Mammary epithelial cell (primary cell): ENCODE measurements at places on chromosomes 6 and 20. TPM values are rescaled to one million over a fixed set of nuclear protein-coding genes. Genes with fewer than 3 reads are reported as not detected.

The PTPRK gene
- 95.5 and 103 TPM in 2 replicates for total RNA-seq

The GJA10 gene
- not detected in 2 replicates for total RNA-seq

The PMEPA1 gene
- total RNA-seq, result 95.0 and 100 TPM in 2 replicates

The NUP153 gene
- 23.6 and 34.8 TPM in 2 replicates for total RNA-seq

- no peak for DNase-seq
Measured at GRCh38 chr6:30681766-30682142, 4.7 kb downstream of the PPP1R18 start.

- DNase-seq, result no peak
Measured at GRCh38 chr6:162525181-162525580, 202.4 kb downstream of the PRKN start.

- DNase-seq, result no peak
Measured at GRCh38 chr6:135161411-135162395, 19.4 kb upstream of the MYB start.

GRCh38 chr6:9710574-9710973 is 704.3 kb downstream of the TFAP2A start:
- no peak for DNase-seq

DNA sequence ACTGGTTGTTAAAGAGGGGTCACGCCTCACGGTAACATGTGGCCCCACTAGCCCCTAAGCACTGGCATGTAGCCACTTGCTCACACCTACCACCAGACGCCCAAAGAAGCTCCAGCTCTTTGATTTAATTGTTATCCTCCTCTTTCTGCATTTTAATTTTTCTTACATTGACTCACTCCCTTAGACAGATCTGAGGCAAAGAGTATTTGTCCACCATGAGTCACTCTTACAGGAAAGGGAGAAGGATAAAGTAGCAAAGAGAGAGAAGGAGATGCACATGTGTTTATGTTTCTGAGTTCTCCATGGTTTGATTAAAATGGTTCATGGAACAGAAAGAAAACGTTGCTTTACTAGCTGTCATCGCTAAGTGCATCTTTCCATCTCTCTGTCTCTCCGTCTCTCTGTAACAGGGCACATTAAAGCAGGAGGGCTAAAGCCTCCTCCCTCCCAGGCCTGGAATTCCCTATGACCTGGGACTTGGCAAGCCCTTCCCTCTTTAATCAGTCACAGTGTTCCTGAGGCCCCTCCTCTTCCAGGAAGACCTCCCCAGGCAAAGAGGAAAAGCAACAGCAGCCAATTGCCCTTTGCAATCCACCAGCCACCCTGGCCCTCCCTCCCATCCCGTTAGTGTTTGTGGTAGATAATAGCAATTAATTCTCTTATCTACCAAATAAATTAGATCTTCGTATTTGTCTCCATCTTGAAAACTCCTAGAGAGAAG is 112.8 kb upstream of the TSHZ2 start:
- peak; percentile 63 for DNase-seq

GRCh38 chr20:32285621-32286371 is 8.3 kb downstream of the KIF3B start:
- peak; percentile 32 for DNase-seq

DNA sequence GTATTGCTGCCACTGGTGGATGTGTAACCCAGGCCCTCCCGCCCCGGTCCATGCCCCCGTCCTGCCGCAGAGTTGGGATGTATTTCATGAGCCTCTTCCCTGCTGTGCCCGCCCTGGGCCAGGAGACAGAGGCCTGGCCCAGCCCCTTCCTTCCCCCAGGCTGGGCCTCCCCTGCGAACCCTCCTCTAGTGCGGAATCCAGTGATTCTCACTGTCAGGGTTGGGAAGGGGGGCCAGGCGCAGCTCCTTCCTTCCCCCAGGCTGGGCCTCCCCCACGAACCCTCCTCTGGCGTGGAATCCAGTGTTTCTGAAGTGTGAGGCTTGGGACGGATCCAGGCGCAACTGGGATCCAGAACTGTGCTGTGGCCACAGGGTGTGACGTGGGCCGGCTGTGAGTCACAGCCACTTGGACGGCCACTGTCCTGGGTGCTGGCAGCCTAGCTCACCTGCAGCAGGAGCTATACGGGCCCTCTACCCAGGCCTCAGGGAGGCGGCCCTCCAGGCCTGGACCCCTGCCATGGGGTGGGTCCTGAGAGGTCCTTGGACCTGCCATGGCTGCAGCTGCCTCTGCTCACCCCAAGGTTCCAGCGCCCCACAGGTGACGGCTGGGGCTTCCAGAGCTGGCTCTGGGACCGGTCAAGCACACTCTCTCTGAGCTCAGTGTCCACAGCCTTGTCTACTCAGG is 28.3 kb downstream of the COL20A1 start:
- no peak for DNase-seq
